ENCODE measurements at places on chromosomes 3 and 15.

DNA sequence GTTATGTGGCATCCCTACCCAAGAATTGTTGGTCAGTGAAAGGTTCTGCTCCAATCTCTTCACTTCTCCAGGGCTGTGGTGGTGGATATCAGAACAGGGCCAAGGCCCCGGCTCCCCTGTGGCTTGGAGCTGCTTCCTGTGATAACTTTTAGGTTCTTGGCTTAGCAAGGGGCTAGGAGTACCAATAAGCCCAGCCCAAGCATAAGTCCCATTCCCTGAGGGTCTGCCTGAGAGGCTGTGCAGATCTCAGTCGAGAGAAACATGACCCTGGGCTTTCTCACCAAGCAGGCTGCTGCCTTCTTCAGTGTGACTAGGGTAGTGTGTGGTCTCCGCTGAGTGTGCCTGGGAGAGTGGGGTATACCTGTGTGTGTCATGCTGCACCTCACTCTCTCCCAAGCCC, 7.1 kb downstream of the CLK3 start:
- no peak for ATAC-seq

DNA sequence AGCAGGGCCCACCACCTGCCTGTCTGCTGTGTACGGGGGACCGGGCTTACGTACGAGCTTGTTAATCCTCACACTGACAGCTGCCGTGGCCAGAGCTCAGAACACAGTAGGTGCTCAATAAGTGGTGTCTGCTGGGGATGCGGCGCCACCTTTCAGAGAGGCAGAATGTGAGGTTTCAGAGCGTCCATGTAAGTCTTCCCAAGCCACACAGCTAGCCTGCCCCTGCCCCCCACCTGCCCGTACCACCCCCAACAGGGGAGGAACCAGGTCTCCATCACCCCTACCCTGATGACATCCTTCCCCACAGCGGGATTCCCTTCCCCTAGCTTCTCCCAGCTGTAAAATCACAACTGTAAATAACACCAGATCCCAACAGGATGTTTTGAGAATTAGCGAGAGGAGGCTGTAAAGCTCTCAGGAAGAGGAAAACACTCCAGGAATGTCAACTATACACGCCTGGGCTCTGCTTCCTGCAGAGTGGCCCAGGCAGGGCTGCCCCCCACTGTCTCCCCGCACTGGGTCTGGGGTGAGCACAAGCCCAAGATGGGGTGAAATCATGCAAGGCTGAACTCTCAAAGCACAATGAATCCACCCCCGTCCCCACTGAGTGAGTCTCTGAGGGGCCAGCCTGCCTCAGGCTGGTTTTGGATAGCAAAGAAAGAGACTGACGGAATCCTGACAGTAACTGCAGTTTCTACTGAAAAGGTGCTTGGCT, 250.1 kb upstream of the LYSMD4 start:
- ATAC-seq, result no peak

DNA sequence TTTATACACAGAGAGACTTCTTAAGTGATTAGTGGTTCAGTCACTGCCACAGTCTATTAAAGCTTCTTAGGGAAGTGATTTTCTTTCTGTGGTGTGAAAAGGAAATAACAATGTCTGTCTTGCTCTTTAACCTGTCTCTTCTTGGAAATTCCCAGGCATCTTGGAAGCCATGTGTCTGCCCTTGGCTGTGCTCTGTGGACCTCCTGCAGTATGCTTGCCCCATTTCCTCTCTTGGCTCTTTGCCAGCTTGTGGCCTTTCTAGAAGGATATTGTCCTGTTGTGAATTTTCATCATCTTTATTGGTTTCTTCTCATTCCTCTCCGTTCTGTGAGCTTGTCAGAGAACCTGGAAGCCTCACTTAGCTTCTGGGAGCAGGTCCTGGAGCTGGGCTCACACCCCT, 338.4 kb upstream of the C2CD4B start:
- no peak for ATAC-seq

- ATAC-seq, result no peak
Observed at GRCh38 chr3:124424396-124424795, 305.9 kb upstream of the UMPS start.

GRCh38 chr15:58608711-58609110, 140.8 kb downstream of the ADAM10 start:
- no peak for ATAC-seq

All from esophagus mucosa (tissue), 1 donor.